ENCODE measurements at places on chromosomes 5 and 9. TPM values are rescaled to one million over a fixed set of nuclear protein-coding genes. Genes with fewer than 3 reads are reported as not detected.

Gene TSPAN17
- 19.3 TPM for total RNA-seq

Gene ATP6V0E1
- total RNA-seq: 161 TPM

Gene HMCN2
- 1.6 TPM for total RNA-seq

Gene TMEFF1
- total RNA-seq: 0.76 TPM

Gene PCDHGB2
- total RNA-seq: 10.1 TPM

Gene TMEM267
- total RNA-seq: 14.9 TPM

Gene LCN1
- 5.3 TPM for total RNA-seq

Gene CHSY3
- 1.00 TPM for total RNA-seq

Gene WNK2
- 7.1 TPM for total RNA-seq

Gene NMUR2
- 0.15 TPM for total RNA-seq

Gene OR1Q1
- not detected for total RNA-seq

Gene MPDZ
- 49.6 TPM for total RNA-seq

Gene GFPT2
- 41.5 TPM for total RNA-seq

Gene CNTNAP3B
- total RNA-seq: 4.5 TPM

Gene OSMR
- 87.1 TPM for total RNA-seq

Gene SLC46A2
- 0.95 TPM for total RNA-seq

Gene FAM221B
- total RNA-seq: not detected

Gene KCNMB1
- 3.3 TPM for total RNA-seq

Gene IRX2
- total RNA-seq: 0.20 TPM

Gene LCP2
- total RNA-seq: 5.0 TPM

Gene SLC4A9
- not detected for total RNA-seq

Gene FAM151B
- 2.5 TPM for total RNA-seq

Gene SLC25A48
- total RNA-seq: not detected

Gene ASPN
- total RNA-seq: 1.3 TPM

Gene ERCC6L2
- total RNA-seq: 60.5 TPM

Gene SHOC1
- total RNA-seq: not detected

Gene PCDHGA10
- total RNA-seq: 5.0 TPM

Gene MARCOL
- total RNA-seq: 0.20 TPM

Gene TSSK1B
- not detected for total RNA-seq

Gene FBN2
- total RNA-seq: 1.0 TPM

Gene IFNA7
- not detected for total RNA-seq

All from ovary (tissue), 10 donors.